ENCODE measurements at places on chromosomes 1 and 21. TPM values are rescaled to one million over a fixed set of nuclear protein-coding genes. Genes with fewer than 3 reads are reported as not detected.

- DNase-seq: no peak
Measured at GRCh38 chr1:88298506-88298905, 385.6 kb upstream of the PKN2 start.

DNA sequence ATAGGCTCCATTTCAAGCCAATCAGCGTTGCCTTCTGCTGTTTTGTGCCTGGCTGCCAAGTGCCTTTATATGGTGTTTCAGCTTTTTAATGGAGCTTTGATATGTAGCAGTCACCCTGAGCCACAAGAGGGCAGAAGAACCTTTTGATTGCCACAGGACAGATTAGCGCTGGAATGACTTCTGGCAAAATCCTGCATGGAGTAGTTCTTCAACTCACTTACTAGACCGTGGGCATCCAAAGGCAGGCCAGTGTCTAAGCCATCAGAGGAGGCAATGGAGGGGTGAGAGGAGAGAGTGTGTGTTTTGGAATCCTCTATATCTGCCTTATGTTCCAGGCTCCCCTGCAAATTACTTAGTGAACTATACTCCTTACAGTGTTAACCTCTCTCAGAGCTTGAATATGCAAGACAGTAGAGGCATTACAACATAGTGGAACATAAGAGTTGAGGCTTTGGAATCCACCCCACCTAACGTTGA is 56.2 kb downstream of the ST3GAL3 start:
- DNase-seq: peak; percentile 95

GRCh38 chr21:26027696-26028095 is 142.9 kb downstream of the APP start:
- no peak for DNase-seq

GRCh38 chr21:41068967-41069642 is 98.9 kb upstream of the BACE2 start:
- peak; percentile 89 for DNase-seq

GRCh38 chr1:196178083-196178635 is 430.1 kb downstream of the KCNT2 start:
- no peak for DNase-seq

DNA sequence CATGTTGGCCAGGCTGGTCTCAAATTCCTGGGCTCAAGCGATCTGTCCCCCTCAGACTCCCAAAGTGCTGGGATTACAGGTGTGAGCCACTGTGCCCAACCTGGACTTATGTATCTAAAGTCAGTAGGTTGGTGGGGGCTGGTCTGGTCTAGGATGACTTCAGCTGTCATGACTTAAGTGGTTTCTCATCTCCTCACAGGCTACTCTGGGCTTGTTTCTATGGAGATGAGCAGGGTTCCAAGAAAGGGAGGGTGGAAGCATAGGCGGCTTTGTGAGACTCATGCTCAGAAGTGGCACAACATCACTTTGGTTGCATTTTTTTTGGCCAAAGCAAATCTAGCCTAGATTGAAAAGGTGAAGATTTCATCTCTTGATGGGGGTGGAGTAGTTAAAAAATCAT is 115.9 kb upstream of the IVNS1ABP start:
- no peak for DNase-seq

DNA sequence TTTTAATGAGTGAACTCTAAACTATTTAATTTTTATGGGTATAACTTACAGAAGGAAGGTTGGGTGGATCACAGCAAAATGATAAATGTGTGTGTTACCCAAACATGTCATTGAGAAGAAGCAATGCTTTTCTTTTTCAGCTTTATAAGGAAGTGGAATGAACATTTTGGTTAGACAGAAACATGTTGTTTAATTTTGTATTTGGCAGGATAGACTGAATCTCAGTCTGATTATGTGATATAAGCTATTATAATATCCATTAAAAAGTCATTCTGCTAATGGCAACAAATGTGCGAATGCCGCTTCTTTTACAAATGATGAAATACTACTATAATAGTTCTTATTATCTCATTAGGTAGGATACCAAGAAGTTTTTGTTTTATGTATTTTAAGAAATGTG is 281.9 kb upstream of the ZRANB2 start:
- DNase-seq: no peak

DNA sequence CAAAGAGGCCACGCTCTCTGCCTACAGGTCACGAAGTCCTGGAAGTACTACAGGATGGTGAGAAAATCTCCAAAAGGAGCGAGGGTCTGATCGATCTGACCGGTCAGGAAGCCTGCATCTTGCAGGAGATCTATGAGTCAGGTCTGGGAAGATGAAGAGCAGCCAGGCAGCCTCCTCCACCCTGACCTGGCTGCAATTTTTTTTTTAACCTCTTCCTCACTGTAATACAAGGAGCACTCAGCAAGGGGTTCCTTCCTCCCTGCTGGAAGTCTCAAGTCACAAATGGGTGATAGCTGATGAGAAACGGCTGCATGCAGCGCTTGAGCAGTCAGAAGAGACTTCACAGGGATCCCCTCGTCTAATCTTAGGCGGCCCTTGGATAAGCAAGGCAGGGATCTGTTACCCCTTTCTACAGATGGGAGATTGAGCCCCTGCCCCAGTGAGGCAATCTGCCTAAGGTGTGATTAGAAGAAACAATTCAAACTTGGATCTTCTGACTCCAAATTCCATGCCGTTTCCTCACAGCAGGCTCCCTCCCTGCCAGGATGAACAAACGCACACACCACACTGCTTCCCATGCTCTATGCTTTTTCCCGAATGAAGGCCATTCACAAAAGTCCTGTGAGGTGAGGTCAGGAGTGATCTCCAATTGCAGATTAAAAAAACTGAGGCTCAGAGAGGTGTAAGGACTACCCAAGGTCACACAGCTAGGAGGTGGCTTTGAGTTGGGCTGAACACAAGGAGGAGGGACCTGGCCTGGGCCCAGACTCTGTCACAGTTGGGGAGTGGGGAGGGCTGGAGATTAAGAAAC is 48.3 kb downstream of the ECE1 start:
- DNase-seq: no peak

- DNase-seq: no peak
Measured at GRCh38 chr1:170666541-170667254, 2.8 kb downstream of the PRRX1 start.

GRCh38 chr1:64199154-64199553 is 4.3 kb upstream of the UBE2U start:
- peak; percentile 77 for DNase-seq

GRCh38 chr1:231512147-231512698 is 16.2 kb upstream of the TSNAX start:
- DNase-seq: peak; percentile 85

GRCh38 chr1:236425031-236425663 is 31.1 kb downstream of the EDARADD start:
- no peak for DNase-seq

Gene WLS
- 54.3 TPM for total RNA-seq

Gene CFHR3
- not detected for total RNA-seq

Gene C1QA
- 1.1 TPM for total RNA-seq

Gene OR2AK2
- total RNA-seq: not detected

Gene RGSL1
- total RNA-seq: not detected

Gene FHAD1
- total RNA-seq: 0.72 TPM

Gene BMP8B
- total RNA-seq: 0.29 TPM

All from osteoblast (primary cell).